Kidney epithelial cell (primary cell): ENCODE measurements at places on chromosomes 13 and 19.
A peak's percentile ranks its signal among the peaks of the same experiment; 100 is the strongest.

DNA sequence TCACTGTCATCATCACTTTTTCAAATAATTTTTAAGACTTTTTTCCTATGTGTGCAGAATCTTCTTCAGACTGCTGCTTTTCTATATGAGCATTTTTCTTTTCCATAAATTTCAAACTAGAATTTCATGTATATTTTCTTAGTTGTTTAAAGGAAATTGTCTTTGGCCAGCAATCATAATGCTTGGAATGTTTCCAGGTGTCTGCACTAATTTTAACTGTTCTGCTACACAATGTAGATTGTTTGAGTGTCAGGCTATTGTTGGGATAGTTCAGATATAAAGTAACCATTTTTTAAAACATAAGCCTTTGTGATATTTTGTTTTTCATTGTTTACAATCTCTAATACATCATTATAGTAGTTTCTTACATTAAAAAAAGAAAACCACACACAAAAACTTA is 1418.5 kb downstream of the EFNB2 start:
- DNase-seq, result no peak

DNA sequence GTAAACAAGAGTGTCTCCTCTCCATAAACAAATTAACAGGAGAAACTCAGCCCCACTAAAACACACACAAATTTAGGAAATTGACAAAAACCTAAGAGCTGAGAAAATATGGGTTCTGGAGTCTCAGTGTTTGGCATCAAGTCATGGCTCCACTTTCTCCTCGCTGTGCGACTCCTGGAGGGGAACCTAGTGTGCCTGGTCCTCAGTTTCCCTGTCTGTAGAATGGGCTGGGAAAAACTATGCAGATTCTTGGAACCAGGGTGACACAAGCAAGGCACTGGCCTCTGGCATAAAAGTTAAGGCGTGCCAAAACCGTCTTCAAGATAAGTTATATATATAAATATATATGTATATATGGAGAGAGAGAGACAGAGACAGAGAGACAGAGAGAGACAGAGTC is 83.9 kb downstream of the INSR start:
- DNase-seq, result no peak

- peak; percentile 38 for DNase-seq
These were observed 238.0 kb downstream of the LHFPL6 start for GRCh38 chr13:39364947-39365468.

GRCh38 chr19:19405971-19406877 is 749 bp downstream of the GATAD2A start:
- no peak for DNase-seq

DNA sequence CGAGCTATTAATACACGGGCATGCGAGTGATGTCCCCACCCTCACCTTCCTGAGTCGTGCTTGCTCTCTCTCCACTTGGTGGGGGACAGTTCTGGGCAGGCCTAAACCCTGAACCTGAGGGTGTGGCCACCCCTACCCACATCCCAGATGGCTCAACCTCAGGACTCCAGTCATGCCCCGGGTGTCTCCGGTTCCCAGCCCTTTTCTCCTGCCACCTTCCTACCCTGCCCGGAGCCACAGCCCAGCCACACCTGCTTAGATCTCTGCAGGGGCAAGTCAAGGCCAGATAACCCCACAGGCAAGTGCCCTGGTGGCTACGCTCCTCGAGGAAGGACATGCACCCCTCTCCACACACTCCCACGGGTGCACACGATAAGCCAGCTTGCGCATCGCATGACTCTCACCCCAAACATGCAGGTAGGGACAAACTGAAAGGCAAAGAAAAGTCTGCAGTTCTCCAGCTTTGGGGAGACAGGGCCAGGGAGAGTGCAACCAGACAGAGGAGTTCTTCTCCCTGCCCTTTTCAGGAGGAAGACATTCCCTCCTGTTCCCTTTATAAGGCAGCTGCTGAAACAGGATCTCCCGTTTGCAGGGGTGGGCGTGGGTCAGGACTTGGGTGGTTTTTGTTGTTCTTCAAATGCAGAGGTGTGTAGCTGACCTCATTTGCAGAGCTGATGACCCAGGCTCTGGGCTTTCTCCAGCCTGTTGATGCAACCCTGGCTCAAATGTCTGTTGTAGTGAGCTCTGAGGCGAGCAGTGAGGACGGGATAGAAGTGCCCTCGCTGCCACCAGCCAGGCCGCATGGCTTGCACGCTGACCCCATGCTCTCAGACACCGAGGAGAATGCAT is 88.6 kb downstream of the DPF1 start:
- DNase-seq, result no peak

DNA sequence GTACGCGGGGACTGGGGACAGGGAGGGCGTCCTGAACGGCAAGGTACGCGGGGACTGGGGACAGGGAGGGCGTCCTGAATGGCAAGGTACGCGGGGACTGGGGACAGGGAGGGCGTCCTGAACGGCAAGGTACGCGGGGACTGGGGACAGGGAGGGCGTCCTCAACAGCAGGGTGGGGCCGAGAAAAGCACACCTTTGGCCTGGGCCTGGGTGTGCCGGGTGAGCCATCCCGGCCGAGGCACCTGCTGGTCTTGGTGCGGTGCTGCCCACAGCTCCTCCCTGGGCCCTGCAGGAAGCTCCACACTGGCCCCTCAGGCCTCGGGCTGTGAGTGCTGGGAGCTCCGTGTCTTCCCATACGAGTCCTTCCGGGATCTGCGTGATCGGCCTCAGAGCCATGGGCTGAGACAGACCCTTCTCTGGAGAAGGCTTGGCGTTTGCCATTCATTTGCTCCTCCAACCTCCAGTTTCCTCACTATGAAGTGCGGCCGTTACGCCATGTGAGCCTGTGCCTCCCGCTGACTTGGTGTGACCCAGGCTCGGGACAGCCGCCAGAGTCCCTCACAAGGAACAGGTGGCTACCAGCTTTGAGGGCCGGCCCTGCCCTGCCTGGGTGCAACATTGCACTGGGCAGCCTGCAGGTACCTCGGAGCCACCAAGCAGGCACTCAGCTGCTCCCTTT is 7.8 kb upstream of the ZNF554 start:
- no peak for DNase-seq

DNA sequence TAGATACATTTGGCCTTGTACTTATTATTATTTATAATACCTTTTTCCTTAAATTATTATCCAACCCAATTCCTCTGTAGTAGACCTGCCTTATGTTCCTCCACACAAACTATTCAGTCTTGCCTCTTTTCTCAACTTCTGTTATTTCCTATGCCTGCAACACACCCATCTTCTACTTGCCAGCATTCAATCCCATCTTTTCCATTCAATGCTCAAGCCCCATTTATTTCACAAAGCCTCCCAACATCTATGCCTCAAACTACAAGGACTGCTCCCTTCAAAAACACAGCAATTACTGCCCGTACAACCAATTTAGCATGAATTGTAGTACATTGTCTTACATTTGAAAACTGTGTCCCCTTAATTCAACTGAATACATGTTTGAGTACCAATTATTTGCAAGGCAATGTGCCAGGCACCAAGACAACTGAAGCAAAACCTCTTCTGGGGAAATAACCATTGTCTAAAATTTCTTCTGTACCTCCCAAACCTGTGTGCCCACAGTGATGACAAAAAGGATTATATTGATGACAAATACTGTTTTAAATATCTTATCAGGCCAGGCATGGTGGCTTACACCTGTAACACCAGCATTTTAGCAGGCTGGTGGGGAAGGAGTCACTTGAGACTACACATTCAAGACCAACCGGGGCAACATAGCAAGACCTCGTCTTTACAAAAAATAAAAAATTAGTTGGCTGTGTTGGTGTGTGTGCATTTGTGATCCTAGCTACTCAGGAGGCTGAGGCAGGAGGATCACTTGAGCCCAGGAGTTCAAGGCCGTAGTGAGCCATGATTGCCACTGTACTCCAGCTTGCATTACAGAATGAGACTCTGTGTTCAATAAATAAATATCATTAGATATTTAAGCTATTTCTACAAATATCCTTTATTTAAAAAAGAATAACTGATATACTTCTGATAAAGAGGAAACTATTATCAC is 35.1 kb downstream of the ELF1 start:
- DNase-seq, result no peak

- no peak for DNase-seq
These were observed 521.9 kb downstream of the KLF5 start for GRCh38 chr13:73580513-73581267.

GRCh38 chr13:95684418-95684817 is 7.5 kb downstream of the DNAJC3 start:
- DNase-seq, result no peak

DNA sequence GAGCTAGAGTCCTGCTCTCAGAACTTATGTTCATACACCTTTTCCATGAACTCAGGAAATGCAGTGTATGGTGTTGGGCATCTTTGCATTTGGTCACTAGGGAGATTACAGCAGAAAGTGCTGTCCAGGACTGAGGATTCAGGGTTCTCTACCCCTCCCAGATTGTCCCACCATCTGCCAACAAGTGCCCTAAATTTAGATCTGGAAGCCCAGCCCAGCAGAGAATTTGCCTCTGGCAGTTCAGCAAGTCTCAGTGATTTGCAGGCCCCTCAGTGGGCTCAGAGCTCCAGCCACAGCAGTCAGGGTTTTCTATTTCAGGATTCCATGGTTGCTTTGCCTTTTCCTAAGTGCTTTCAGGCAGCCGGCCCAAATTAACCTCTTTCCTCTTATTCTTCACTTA is 23.4 kb downstream of the CNFN start:
- no peak for DNase-seq
